GM04503 (cell line): ENCODE measurements at places on chromosomes 3 and 15.

DNA sequence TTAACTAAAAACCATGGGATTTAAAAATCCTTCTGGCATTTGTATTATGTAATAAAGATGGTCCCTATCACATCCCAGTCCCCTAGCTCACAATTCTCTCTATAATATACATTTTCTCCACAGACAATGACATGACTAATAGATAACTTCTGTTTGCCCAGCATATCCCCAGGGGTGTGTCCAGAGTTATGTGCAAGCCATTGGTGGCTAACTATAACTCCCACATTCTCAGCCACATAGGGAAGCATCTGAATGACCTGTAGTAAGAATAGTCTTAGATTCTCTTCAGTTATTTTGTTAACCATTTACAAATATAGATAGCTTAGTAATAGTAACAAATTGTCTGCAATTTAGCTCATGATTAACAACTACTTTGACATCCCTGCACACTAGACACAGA lies 52.2 kb upstream of the RBSN start:
- no peak for DNase-seq

GRCh38 chr3:77605308-77605707 lies 565.4 kb downstream of the ROBO2 start:
- no peak for DNase-seq

DNA sequence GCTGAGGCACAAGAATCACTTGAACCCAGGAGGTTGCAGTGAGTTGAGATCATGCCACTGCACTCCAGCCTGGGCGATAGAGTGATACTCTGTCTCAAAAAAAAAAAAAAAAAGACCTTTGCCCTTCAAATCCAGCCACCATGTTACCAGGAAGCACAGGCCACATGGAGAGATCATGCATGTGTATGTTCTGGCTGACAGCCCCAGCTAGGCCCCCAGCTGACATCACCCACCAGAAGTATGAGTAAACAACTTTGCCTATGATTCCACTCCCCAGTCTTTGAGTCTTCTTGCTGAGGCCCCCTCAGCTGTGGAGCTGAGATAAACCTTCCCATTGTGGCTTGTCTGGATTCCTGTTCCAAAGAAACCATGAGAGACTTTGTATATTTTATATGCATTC lies 3.3 kb upstream of the ARIH2 start:
- DNase-seq: no peak

DNA sequence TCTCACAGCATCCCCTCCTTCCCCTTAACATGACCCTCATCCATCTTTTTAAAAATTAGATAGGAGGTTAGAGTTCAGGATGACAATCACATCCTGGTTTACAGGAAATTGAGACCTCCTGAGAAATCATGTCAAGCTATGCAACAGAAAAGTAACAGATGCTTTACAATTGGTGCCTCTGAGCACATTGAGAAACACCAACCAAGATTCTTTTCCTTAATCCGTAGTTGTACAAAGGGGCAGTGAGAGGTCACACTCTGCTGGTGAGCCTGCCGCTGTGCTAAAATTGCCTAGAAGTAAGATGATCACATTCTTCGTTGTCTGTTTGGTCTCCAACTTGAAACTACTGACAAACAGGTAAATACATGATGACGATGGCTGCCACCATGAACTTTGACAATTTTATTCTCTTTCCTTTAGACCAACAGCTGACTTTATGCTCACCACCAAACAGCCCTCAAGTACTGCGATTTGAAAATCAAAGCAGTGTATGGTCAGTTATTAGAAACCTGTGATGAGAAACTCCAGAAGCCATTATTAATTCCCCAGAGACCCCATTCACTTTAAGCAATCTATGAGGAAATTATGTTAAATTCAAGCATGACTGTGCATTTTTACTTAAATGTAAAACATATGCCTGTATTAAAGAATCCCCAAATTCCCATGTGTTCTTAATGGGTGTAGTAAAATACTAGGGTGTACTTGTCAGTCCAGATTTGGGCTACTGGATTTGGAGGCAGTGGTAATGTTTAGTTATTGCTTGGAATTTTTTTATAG lies 210.7 kb upstream of the UBE2E1 start:
- DNase-seq: no peak

DNA sequence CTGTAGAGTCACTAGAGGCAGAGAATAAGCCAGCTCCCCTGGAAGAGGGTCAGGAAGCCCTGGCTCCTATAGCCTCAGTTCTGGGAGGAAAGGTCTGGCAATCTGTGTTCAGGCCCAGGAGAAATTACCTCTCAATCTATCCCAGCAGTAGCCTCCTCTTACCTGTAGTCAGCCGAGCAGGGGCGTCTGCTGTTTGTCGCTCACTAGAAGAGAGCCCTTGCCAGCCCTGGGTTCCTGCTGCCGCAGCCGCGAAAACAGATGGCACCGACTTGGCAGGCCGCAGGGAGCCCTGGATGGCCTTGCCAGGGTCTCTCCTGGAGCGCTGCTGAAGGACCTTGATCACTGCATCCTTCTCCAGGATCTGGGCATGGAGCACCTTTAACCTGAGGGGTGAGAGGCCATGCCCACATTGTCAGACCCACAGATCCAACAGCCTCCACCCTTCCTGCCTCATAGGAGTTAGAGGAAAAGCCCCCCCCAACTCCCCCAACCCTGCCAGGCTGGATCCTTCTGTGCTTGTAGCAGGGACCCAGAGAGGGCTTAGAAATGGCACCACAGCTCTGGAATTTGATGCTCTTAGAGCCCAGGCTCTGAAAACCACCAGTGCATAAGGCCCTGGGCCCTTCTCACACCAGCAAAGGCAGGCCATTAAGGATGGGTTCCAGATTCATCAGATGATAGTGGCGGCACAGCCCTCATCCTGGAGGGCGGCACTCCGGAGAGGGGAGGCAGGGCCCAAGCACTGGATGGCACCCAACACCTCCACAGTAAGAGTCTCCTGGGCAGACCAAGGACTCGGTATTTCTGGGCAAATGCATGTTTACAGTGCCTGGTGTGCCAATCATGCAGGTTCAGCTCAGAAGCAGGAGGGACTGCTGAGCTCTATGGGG lies 14.9 kb downstream of the AMOTL2 start:
- no peak for DNase-seq

DNA sequence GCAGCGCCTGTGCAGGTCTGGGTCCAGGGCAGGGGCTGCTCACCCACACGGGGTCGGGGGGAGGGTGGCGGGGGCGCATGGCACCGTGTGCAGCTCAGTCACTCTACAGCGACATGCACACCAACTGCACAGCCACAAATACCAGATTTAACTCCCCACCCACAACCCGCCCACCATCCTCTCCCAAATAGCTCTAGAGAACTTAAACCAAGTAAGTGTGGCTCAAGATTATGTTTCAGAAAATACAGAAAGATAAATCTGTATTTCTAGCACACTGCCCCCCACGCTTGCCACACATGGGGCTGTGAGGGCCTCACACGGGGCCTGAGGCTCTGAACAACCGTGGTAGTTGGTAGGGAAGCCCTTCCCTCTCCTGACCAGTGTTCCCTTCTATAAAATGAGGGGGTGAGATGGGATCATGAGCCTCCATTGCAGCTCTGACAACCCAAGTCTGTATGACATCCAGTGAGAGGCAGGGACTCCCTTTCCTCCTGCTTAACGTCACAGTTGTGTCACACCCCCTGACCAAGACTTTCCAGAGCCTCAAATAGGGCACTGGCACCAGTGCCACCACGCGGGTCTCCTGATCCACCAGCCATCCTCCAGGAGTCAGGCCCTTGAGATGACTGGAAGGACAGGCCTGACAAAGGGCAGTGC lies 23.1 kb downstream of the POC1A start:
- no peak for DNase-seq

DNA sequence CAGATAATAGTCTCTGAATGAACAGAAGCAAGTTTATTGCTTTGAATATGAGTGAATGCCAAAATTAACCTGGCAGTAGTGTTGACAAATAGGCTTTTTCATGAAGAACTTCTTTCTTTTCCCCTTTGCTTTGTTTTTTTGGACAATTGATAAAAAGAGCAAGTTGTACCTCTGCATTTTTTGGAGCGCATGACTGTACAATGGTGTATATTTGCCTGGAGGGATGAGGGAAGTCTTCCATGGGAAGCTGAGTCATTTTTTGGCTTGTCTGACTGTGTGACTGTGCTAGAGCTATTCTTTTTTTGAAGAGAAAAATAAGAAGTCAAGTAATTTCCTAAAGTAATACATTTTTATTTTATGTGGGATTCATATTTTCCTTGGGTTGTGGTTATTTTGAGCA lies 186.9 kb downstream of the KLHL25 start:
- DNase-seq: no peak

DNA sequence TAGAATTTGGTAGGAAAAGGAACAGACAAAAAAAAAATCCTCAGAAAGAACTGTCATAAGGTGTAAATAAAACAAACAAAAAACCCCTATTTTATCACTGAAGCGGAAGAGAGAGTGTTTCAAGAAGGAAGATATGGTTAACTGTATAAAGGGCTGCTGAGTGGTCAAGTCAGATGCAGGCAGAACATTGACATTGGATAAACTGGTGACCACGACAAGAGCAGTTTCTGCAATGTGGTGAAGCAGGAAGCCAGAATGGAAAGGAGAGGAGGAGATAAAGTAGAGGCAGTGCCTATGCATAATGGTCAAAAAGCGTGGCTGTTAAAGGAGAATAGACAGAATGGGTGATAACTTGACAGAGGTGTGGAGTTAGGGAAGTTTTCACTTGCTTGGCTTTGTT lies 75.3 kb downstream of the CYP19A1 start:
- no peak for DNase-seq

GRCh38 chr3:47901280-47901833 lies 98.4 kb downstream of the DHX30 start:
- DNase-seq: no peak
